ENCODE measurements at places on chromosomes 12 and 14.

GRCh38 chr14:101962503-101962874 is 1.9 kb upstream of the DYNC1H1 start:
- DNase-seq: no peak

GRCh38 chr12:89882050-89882449 is 173.4 kb upstream of the ATP2B1 start:
- DNase-seq: no peak

GRCh38 chr12:128111951-128112350 is 155.0 kb upstream of the TMEM132C start:
- DNase-seq: no peak

- DNase-seq: no peak
Measured at GRCh38 chr12:64392221-64392620, 1.7 kb upstream of the C12orf56 start.

GRCh38 chr12:107660235-107660634 is 25.4 kb upstream of the PWP1 start:
- DNase-seq: no peak

- DNase-seq: no peak
Measured at GRCh38 chr12:102093319-102093718, 26.6 kb downstream of the NUP37 start.

DNA sequence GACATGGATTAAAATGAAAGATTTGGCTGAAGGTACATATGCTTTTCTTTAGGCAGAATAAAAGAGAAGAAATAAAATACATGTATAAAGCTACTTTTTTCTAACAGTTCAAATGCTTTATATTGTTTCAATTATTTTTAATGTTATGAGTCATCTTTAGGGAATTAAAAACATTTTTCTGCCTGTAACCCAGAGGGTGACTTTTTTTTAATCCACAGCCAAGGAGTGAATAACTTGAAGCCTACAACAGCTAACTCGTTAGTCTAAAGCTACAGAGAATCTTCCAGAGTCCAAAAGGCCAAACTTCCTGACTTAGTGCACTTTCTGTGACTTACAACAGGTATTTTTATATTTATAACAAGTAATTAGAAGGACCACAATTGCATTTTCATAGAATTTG is 151.6 kb downstream of the SEC23A start:
- DNase-seq: no peak
